ENCODE measurements at places on chromosomes 11 and 22.

DNA sequence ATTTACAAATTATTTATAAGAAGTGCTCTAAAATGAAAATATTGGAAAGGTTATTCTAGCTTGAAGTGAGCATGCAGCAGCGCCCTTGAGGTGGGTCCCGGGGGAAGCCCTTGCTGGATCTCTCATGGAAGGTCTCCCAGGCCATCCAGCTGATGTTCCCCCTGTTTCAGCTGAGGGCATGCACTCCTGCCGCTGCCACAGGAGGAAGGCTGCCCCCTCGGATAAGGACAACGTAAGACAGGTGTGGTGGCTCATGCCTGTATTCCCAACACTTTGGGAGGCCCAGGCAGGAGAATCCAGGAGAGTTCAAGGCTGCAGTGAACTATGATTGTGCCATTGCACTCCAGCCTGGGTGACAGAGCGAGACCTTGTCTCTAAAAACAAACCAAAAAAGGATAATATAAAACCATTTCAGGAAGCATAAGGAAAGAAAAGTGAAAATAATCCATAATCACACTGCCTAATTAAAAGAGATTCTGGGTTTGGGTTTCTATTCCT, 15.0 kb downstream of the CDC45 start:
- no peak for DNase-seq

DNA sequence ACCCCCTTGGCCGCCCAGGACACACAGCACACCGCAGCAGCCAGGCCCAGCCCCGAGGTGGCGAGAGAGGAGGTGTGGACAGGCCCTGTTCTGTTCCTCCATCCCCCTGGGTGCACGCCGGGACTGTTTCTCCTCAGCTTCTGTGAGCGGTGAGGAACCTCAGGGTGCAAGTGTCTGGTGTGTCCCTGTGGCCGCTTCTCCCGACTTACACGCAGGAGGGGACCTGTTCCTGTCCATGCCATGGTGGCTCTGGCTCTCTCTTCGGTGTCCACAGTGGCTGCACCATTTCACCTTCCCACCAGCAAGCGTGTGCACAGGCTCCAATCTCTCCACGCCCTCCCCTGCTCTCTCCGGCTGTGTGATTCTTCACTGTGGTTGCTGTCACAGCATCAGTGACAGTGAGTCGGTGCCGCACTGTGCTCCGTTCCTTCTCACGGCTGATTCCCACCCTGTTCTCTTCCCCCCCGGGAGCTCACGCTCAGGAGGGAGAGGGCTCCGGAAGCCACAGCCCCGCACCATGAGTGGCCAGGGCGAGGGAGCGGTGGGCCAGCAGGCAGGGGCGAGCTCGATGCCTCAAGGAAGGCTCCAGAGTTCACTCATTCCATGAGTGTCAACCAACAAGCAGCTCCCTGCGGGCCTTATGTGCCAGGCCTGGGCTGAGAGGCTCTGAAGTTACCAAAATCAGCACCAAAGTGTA, 18.6 kb upstream of the WNT7B start:
- DNase-seq, result no peak

- no peak for DNase-seq
Observed at GRCh38 chr11:123509737-123510578, 79.9 kb downstream of the GRAMD1B start.

DNA sequence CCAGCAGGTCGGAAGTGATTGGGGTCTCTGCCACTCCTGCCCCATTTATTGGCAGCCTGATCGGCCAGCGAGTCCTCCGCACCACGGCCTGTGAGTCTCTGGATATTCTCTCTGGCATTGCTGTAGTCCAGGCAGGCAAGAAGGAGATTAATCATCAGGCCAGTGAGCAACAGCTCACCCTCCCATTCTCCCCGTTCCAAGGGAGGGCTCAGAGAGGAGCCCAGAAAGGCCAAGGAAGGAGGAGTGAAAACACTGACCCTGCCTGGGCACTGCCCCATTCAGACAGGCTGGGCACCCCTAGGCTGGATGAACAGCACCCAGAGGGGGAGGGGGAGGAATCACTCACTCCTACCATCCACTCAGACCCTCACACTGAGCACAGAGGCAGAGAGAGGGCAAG, 3.1 kb downstream of the SAA2 start:
- no peak for DNase-seq

DNA sequence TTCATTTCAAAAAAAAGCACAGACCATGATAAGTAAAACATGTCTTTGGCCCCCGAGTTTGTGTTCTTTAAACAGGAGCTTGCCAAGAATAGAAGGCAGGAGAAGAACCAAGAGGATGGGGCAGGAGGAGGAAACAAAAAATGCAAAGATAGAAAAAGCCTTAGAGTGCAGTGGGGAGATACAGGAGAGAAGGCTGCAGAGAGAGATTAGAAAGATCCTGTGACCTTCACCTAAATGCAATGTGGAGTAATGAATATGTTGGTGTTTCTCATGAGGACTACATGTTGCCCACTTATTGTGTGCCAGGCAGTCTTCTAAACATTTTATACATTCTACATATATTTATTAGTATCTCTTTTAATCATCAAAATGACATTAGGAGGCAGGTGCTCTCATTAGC, 2.3 kb upstream of the APLNR start:
- no peak for DNase-seq

DNA sequence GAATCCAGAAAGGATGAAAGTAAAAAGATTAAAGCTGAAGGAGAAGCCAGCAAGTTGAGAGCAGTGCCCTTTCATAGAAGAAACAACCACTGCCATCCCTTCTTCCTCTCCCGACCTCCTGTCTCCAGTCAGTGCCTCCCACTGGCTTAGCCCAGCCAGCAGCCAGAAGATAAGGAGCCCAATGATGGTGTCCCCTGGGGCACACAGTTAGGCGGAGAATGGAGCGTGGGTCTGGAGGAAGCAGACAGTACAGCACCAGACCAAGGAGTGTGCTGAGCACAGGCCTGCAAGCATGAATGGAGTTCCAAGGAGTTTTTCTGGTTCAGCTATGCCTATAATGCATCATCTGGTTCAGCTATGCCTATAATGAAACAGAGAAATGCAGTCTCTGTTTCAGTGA, 54.3 kb upstream of the TNRC6B start:
- DNase-seq, result no peak

GRCh38 chr11:71301858-71302533, 49.6 kb upstream of the SHANK2 start:
- DNase-seq, result no peak

- DNase-seq, result no peak
Observed at GRCh38 chr11:27347359-27348339, 15.4 kb downstream of the CCDC34 start.

Measured in NAMALWA (cell line).